Activated naive CD4-positive, alpha-beta T cell treated with anti-CD3 and anti-CD28 coated beads, Interleukin-2, amount 50 U/mL, for 16 hours (primary cell): ENCODE measurements at places on chromosomes 2 and 18.
A peak's percentile ranks its signal among the peaks of the same experiment; 100 is the strongest.

DNA sequence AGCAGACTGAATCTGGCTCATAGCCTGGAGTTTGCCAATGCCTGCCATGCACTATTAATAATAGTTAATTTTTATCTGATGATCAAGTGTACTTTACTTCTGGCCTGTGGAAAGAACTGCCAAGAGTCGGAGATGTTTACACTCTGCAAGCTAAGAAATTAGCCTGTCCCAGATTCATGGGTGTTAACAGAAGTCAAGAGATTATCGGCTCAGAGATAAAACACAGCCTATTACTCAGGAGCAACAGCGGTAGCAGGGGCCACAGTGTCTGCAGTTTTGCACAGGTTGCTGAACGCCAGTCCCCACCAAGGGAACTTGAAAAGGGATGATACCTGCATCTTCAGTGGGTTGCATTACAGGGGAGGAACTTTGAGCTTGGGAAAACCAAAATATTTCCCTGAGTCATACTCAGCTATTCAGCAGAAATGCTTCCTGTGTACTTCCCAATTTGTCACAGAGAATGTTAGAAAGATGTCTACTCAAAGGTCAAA is 4.3 kb upstream of the ADI1 start:
- no peak for DNase-seq

- no peak for DNase-seq
These were observed 8.9 kb downstream of the SULT1C2 start for GRCh38 chr2:108297436-108298141.

DNA sequence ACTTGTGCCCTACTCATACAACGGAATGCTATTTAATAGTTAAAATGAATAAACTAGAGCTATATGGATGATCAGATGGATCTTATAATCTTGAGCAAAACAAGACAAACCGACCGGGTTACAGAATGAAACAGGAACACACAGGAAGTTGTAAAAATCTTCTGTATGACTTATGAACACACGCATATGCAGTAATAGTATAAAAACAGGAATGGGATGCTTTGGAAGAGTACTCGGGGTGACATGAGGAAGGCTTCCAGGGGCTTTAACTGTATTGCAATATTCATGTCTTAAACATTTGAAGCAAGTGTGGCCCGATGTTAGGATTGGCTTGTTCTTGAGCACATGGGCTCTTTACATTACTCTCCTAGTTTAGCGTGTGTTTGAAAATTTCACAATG is 14.9 kb upstream of the E2F6 start:
- no peak for DNase-seq

DNA sequence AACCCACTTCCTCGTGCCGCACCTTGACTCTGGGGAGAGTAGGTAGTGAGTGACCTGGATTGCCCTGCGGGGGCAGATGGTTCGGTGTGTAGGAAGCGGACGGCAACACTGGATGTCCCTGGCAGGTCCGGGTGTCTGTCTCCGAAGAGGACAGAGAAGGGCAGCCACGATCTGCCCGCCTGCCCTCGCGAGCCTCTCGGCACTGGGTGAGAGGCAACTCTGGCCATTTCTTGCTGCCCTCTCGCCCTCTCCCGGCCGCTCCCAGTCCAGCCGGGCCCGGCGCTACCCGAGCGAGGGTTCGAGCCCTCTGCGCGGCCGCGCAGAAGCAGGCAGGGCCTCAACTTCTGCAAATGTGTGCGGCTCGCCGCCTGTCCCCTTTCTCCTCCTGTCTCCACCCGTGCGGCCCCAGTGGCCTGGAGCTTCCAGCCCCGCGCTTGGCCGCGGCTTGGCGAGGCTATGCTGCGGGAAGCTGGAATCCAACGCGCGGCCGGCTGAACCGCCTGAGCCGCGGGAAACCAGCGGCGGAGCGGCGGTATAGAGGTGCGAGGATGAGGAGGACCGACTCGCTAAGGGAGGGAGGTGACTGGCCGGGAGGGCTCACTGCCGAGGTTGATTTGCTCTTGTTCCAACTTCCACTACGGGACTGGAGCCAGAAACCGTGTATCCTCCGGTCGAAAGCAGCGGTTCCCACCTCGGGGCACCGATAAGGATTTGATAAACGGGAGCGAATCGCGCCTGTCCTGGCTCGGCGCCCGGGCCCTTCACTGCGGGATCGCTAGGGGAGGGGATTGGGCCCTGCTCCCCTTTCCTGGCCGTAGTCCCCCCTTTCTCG is 1.5 kb downstream of the EPAS1 start:
- peak; percentile 34 for DNase-seq

- no peak for DNase-seq
These were observed 41.0 kb downstream of the SLC66A3 start for GRCh38 chr2:11196246-11196645.

- DNase-seq, result no peak
These were observed 686.0 kb downstream of the NRXN1 start for GRCh38 chr2:50345701-50346591.

- DNase-seq, result no peak
These were observed 77.5 kb downstream of the NCK2 start for GRCh38 chr2:105822186-105822585.

- DNase-seq, result no peak
These were observed 200.0 kb downstream of the CCDC102B start for GRCh38 chr18:68997845-68998244.

GRCh38 chr2:7724336-7724735 is 807.1 kb downstream of the RNF144A start:
- no peak for DNase-seq

DNA sequence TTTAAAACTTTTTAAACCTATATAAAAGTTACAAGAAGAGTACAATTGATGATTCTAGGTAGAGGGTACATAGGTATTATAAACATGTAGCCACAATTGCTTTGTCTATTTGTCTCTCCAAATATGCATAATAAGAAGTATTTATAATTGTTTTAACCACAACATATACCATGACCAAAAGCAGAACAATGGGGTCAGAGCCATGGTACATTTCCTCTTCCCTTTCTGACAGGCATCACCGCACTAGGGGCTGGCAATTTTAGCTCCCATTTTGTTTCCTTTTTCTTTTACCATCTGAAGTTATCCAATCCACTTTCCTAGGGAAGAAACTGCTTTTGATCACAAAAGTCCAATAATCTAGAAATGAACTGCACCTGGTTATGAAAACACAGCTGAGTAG is 49.3 kb downstream of the TMX3 start:
- no peak for DNase-seq

DNA sequence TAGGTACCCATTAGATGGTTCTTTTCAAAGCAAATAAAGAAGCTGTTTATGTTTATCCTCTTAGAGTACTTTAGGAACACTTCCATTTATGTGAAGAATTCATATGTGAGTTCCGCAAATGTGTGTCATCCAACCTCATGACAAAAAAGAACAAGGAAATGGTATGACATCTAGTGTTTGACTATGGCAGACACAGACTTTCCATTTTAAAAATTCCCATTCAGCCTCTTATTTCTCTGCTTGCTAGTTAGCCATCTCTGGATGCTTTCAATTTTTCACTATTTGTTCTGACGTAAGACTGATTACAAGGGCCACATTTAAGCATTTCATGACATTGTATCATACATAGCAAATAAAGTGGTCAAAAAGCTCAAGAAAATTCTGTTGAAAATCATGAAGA is 103.0 kb downstream of the ZAP70 start:
- no peak for DNase-seq

DNA sequence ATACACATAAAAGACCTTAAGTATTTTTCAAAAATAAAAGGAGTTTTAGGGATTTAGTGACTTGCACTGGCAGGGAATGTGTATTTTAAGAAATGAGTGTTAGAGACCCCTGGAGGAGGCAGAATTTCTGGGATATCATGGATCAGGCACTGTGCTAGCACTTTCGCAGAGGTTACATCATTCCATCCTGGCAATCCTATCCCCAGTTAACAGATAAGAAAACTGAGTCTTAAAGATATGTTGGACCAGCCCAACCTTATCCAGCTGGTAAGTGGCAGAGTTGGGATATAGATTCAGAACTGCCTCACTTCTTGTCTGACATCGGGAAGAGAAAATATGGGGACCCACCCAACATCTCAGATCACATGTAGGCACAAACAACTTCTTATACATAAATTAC is 160.3 kb upstream of the EPAS1 start:
- no peak for DNase-seq

DNA sequence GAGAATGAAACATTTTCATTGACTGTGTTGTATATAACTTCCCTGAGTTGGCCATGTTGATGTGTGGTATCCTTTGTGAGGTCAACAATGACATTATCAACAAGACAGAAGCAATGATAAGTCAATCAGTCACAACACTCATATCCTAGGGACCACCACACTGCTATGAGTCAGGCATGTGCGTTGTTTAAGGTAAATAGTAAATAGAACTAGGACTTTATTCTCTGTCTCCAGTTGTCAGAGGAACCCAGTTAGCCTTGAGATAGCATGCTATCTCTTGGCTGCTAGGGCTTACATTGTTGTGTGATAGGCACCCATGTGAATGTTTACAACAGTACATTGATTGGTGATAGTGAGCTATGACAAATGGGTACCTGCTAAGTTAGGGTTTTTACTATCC is 37.3 kb downstream of the GPD2 start:
- DNase-seq, result no peak

DNA sequence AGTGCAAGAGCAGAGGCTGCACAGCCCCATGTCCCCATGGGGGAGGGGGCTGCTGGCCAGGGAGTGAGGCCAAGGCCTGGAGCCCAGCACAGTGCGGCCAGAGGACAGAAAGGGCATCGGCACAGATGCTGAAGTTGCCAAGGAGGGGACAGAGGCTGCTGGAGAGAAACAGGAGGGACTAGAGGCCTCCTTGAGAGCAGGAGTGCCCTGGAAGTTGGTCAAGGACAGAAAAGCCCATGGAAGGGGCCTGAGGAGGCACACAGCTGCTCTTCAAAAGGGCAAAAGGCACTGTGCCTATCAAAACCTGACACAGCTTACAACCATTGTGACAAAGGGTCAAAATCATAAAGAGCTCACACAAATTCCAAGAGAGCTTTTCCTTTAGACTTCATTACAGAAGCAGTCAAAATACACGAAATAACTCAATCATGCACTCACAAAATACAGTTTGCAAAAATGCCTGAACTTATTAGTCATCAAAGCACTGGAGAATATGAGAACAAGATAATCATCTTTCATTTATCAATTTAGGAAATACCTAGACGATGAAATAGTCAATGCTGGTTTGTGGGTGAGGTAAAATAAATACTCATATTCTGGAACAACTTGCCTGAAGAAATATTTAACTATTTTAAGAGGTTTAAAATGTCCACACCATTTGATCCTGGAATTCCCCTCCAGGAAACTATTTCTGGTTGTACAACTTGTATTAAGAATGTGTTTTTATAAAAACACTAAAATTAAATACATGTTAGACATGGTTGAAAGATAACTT is 79.6 kb downstream of the USP40 start:
- DNase-seq, result no peak

GRCh38 chr18:36547544-36547943 is 250.0 kb downstream of the FHOD3 start:
- no peak for DNase-seq

DNA sequence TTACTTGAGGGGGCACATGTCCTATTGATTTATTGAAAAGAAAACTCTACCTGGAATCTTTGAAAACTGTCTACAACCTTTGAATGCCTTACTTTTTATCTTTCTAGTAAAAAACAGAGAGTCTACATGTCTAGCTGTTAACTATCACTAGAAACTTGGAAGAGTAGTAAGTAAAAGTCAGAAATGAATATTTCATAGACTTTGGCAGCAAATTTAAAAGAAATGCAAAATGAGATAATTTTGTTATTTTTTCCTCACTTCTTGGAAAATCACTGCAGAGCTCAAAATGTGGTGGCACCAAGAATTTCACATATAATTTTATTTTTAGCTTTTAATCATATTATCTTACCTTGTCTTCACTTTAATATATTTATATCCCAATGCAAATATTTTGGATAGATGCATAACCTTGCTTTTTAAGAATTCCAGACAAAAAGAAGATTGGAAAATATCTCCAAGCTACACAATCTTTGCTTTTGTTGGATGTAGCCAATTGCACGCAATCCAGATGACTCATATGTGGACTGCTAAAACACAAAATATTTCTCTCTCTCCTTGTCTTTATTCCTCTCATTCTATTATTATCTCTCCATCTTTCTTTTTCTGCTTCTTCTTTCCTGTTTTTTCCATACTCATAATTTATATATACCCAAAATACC is 92.2 kb upstream of the DSEL start:
- no peak for DNase-seq

DNA sequence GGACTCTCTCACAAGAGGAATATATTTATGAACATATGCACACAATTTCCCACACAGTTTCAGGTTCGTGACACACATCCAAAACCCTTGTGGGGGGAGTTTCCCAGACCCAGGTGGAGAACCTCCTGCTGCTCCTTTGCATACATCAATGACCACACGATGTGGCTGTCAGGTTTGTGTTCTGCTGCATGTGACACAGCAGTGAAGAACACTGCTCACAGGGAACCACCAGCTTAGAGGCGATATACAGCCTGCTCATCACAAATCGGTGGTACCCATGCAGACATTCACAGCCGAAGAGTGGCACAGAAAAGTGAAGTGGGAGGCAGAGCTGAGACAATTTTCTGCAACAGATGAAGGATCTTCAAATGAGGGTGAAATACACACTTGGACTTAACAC is 175.6 kb upstream of the ZFP36L2 start:
- DNase-seq, result peak; percentile 20

DNA sequence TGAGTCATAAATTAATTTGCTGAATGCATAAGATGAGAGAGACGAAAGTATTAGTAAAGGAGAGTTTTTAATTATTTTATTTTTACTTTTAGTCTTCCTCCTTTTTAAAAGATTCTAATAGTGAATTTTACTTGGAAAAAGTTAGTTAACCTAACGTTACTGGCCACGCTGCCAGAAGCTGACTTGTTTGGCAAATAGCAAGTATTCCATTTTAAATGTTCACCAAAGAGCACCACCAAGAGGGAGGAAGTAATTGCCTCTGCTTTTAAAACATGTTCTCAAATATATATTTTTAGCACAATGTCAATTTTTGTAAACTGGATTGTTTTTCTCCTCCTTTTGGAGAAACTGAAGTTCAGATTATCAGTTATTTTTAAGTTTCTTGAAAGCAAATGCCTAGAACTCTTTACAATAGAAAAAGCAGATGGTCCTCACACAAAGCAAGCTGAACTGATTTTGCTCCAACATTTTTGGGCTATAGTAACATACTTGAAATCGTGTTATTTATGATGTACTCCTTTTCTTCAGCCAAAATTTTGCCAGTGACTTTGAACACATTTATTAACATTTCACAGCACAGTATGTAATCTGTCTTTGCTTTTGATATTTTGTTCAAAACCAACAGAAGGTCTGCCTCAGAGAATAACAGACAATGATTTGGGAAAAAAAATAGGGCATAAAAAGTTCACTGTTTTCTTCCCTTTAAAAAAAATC is 1311.0 kb upstream of the FAM98A start:
- no peak for DNase-seq

DNA sequence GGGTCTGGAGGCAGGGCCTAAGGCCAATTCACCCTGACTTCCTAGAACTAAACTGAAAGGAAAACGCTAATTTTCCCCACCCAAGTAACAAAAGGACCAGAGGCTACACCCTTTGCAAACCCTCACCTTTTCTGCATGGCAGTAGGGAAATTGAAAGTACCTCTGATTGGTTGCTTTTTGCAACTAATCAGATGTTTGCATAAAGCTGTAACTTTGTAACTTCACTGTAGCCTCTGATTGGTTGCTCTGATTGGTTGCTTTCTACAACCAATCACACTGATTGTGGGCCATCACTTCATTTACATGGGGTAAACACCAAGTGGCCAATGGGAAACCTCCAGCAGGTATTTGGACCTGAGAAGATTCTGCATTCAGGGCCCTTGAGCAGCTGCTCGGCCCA is 20.8 kb downstream of the EIPR1 start:
- no peak for DNase-seq

- no peak for DNase-seq
These were observed 62.4 kb upstream of the XIRP2 start for GRCh38 chr2:166825914-166826313.

GRCh38 chr2:128314348-128315121 is 4.1 kb downstream of the HS6ST1 start:
- peak; percentile 6 for DNase-seq
